ENCODE measurements at places on chromosomes 2 and 18.

- ATAC-seq: no peak
Measured at GRCh38 chr2:162888652-162889051, 50.1 kb upstream of the KCNH7 start.

DNA sequence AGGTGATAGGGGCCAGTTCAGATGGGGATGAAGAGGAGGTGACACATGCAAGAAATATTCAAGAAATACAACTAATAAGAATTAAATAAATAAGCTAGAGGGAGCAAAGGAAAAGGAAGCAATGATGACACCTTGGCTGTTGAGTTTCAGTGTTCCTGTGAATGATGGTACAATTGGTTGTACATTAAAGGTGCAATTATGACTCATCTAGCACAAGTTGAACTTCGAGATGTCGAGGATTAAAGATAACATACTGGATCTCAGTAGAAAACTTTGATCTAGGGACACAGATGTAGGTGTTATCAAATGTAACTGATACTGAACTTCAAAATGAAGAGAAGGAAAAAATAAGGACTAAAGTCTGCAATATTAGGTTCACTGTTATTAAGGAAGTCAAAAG, 760.6 kb upstream of the CHAC2 start:
- ATAC-seq: no peak

- no peak for ATAC-seq
Measured at GRCh38 chr2:199868431-199869226, 17.6 kb upstream of the FTCDNL1 start.

GRCh38 chr18:8190980-8191379, 418.3 kb upstream of the RAB12 start:
- ATAC-seq: no peak

- ATAC-seq: no peak
Measured at GRCh38 chr18:68874361-68874760, 76.5 kb downstream of the CCDC102B start.

DNA sequence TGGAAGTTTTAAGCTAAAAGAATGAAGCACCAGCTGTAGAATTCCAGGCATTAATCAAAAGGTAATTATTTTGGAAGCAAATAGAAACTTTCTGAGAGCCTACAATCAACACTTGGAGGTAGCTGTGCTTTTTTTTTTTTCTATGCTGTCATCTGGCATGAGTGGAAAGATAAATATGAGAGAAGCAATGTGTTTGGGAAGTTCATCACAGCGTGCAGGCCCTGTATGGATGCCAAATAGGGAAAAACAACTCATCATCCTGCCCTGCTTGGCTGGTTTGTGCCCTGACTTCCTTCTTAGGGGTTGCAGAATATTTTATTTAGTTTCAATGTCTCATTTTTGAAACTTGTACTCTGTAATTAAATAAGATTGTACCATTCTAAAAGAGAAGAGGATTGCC, 437.4 kb downstream of the PIK3C3 start:
- ATAC-seq: no peak

DNA sequence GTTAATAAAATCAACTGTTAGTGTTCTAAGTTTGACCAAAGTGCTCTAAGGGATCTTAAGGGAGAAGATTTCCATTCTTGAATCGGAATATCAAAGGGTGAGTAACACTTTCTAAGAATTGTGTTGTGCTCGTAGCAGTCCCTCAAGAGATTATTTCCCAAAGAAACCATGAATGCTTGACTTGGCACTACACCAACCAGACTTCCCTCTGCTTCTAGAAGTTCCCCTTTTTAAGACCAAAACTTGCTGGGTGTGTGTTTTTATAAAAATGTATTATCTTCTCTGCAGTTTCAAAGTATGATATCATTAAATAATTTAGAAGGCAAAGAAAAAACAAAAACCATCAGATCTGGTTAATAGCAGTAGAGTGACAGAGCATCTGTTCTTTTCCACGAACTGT, 522.0 kb upstream of the FAM98A start:
- no peak for ATAC-seq

DNA sequence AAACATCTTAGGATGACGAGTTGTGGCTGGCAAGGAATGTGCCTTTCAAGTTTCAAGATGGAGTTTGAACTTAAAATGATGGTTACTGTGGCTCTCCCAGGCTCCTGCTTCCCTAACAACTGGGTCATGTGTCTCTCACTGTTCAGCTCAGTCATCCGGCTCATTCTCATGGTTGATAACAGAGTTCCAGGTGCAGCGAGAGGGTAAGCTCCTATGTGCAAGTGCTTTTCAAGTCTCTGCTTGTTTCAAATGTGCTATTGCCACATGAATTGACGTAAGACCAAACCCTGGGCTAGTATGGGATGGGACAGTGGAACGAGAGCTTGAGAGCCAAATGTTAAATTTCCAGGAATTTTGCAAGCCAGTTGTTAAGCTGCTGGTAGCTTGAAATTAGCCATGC, 19.5 kb upstream of the PUM2 start:
- no peak for ATAC-seq

- no peak for ATAC-seq
Measured at GRCh38 chr18:75574187-75574586, 146.7 kb upstream of the SMIM21 start.

DNA sequence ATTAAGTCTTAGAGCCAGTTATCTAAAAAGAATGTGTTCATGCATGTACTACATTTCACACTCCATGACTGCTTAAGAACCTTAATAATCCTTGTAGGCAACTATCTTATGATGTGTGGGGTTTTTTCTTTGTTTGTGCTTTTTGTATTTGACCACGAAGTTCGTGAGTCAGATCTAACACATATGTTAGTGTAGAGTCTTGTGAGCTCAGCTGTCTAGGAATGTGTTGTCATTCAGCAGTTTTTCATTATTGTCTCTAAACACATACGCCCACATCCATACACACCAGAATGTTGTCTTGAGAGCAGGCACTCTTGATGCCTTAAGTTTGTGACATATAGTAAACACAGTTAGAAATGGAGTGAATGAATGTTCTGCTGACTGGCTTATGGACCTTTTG, 38.4 kb downstream of the CAB39 start:
- peak; percentile 93 for ATAC-seq

GRCh38 chr2:62334009-62334408, 138.1 kb downstream of the B3GNT2 start:
- ATAC-seq: no peak

DNA sequence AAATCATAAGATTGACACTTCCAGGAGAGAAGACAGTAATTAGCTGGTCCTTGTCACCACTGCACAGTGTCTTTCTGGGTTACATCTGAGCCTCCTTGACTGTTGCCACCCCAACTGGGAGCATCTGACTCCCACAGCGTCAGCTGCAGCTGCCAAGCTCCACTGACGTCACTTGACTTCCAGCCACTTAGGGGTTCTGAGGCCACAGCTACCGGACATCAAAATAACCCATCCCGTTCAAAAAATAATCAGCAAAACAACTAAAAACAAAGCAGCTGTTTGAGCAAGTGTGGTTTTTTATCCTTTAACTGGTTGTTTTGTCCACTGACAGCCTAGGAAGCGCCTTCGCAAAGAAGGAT, 206.5 kb upstream of the AGAP1 start:
- ATAC-seq: no peak

- ATAC-seq: no peak
Measured at GRCh38 chr18:80252136-80252535, 4.8 kb upstream of the PARD6G start.

Data from activated CD4-positive, CD25-positive, alpha-beta regulatory T cell treated with anti-CD3 and anti-CD28 coated beads, Interleukin-2, amount 50 U/mL, for 24 hours (primary cell).